ENCODE measurements at places on chromosomes 12 and 14. TPM values are rescaled to one million over a fixed set of nuclear protein-coding genes. Genes with fewer than 3 reads are reported as not detected.

Gene DAO
- not detected for total RNA-seq

DNA sequence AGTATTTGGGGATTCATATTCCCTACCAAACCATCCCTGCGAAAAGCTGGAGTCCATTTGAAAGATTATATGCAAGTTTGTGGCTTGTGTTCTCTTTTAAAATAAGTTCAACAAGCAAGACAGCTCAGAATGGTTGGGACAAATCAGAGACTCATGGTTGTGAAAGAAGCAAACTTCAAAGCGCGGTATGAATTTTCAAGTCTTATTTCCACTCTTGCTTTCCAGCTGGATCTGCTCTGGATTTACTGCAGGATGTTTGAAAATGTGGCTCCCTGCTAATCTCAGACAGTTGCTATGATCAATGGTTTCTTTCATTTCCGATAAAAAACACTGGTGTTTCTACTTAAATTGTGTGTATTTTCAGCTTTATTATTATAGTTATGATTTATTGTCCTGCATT, 477.5 kb downstream of the RAD51B start:
- no peak overlapping the region for H3K27ac ChIP-seq
- no peak for DNase-seq
- no peaks in the 10 kb centered on the region for H3K27me3 ChIP-seq

DNA sequence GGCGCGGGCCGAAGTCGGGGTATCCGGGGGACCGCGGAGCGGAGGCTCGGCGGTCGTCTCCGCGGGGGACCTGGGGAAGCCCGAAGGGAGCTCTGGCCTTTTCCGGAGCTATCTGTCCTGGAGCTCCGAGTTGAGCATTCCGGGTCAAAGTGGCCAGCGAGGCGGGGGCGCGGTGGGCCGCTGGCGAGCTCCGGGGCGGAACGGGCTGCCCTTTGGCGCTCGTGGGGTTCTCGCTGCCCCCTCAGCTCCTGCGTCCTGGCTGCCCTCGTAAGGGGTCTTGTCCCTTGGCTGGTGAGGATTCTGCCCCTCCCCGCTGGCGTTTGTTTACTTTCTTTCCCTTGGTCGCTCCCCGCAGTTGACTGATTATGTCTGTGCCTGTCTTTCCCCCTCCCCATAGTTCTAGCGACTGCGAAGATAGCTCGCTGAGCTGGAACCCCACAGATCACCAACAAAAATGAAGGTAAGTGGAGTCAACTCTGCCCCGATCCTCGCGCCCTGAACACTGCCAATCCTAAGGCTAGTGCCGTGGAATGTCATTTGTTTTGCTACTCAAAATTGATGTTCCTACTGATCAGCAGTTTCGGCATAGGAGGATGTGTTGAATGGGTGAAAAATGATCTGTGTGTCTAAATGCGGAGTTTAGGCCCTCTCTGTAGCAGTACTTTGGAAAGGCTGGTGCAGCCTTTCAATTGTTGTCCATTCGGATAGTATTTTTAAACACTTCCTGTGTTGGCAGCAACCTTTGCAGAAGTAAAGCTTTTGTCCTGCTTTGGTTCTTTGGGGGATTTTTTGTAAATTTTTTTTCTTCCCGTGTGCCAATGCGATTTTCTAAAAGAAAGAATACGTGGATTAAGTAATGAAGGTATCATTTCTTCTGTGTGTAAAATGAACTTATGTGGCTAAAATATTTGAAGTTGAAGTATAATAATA, 1.3 kb downstream of the ARID4A start:
- H3K27me3 ChIP-seq = no peaks in the 10 kb centered on the region
- peak; percentile 19 for DNase-seq
- H3K36me3 ChIP-seq = peaks cover 35% of the 10 kb centered on the region
- no peaks in the 10 kb centered on the region for H3K4me1 ChIP-seq
- no peak overlapping the region for H3K4me3 ChIP-seq

DNA sequence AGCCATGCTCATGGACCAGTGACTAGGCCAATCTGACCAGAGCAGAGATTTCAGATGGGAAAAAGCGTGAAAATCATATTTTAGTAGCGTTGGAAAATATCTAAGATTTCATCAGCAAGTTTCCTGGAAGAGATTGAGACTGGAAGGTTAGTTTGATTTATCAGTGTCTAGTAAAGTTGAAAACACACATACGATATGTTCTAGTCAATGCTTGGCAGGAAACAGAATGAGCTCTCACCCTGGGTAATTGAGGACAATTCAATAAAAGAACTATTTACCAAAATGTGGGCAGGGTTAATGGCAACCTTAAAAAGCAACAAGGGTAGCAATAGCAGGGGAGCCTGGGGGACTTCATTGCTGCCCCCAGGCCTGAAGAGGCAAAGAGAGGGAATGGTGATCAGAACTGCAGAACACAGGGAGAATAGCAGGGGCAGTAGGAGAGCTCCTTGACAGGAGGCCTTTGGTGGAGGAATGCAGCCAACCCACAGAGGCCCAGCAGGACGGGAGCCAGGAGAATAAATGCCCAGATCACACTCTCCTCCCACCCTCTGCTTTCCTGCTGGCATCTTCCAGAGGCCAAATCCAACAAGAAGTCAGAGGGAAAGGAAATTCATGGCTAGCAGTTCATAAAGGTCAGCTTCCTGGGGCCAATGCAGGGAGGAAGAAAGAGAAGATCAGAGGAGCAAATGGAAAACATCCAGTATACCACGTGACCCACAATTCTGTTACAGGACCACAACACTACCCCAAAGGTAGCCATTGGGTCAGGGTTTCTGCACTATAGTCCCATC, 27.6 kb upstream of the LRP6 start:
- no peaks in the 10 kb centered on the region for H3K4me1 ChIP-seq
- no peaks in the 10 kb centered on the region for H3K36me3 ChIP-seq
- DNase-seq = no peak
- no peak overlapping the region for H3K27ac ChIP-seq
- no peak overlapping the region for H3K4me3 ChIP-seq

- no peak for DNase-seq
- H3K36me3 ChIP-seq = no peaks in the 10 kb centered on the region
- no peak overlapping the region for H3K4me3 ChIP-seq
Measured at GRCh38 chr14:51019089-51019488, 74.8 kb upstream of the PYGL start.

- H3K4me1 ChIP-seq = no peaks in the 10 kb centered on the region
- H3K27me3 ChIP-seq = no peaks in the 10 kb centered on the region
- no peak overlapping the region for H3K4me3 ChIP-seq
- no peak overlapping the region for H3K27ac ChIP-seq
Measured at GRCh38 chr12:38666425-38666824, 239.0 kb downstream of the CPNE8 start.
